ENCODE measurements at places on chromosomes 2 and 18. TPM values are rescaled to one million over a fixed set of nuclear protein-coding genes. Genes with fewer than 3 reads are reported as not detected.

DNA sequence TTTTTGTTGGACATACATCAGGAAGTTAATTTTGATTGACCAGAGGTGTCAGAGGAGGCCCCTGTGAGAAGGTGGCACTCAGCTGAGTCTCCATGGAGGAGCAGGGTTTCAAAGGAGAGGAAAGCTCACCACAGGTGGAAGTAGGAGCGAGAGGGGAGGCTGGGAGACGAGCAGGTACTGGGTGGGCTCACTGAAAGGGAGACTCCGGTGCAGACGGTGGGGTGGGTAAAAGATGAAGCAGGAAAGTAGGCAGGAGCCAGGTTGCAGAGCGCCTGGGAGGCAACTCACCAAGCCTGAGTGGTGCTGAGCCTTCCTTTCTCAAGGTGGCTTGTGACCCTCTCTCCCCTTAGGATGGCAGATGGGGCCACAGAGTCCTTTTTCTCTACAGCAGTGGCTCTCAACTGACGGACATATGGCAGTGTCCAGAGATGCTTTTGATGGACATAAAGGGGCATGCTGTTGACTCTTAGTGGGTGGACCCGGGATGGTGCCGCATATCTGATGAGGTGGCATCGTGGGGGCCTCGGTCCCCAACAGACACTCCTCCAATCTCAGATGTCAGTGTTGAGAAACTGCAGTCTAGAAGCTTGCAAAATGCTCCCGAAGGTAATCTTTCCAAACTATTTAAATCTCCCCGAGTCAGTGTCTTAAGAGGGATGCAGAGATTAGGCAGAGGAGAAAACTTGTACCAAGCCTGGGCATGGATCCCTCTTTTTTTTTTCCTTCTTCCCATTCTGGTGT, 64.0 kb downstream of the LPIN1 start:
- no peak for DNase-seq

GRCh38 chr18:48136051-48136826, 205.8 kb upstream of the SMAD2 start:
- no peak for DNase-seq

GRCh38 chr2:209579230-209579749, 155.4 kb downstream of the MAP2 start:
- DNase-seq: no peak

- DNase-seq: no peak
Measured at GRCh38 chr2:162972383-162972782, 133.8 kb upstream of the KCNH7 start.

FOXI3 gene
- not detected for total RNA-seq

MBP gene
- total RNA-seq: 78.7 TPM

CHST10 gene
- total RNA-seq: 6.8 TPM
